ENCODE measurements at places on chromosomes 1 and 21. TPM values are rescaled to one million over a fixed set of nuclear protein-coding genes. Genes with fewer than 3 reads are reported as not detected.

Gene FAM151A
- not detected for total RNA-seq

Gene LCK
- 294 TPM for total RNA-seq

Gene SLC44A3
- not detected for total RNA-seq

Gene TFF2
- not detected for total RNA-seq

Gene ITLN1
- not detected for total RNA-seq

Gene RAVER2
- total RNA-seq = 6.9 TPM

Gene LCA5L
- total RNA-seq = 0.63 TPM

Gene NFASC
- total RNA-seq = 0.08 TPM

Gene IRF6
- 0.86 TPM for total RNA-seq

Gene PTPN14
- 0.93 TPM for total RNA-seq

Gene FABP3
- total RNA-seq = not detected

Gene FMOD
- total RNA-seq = 2.2 TPM

Gene ATF6
- 20.3 TPM for total RNA-seq

Gene TNFAIP8L2
- 25.7 TPM for total RNA-seq

Gene KRTAP7-1
- not detected for total RNA-seq

Gene CHRNB2
- 0.06 TPM for total RNA-seq

Gene EXOC8
- total RNA-seq = 13.6 TPM

Gene SH2D5
- 0.34 TPM for total RNA-seq

Gene PNRC2
- 132 TPM for total RNA-seq

Gene FCRL2
- total RNA-seq = not detected

Gene GSTM5
- not detected for total RNA-seq

Gene TMPRSS15
- not detected for total RNA-seq

Gene KIRREL1
- 0.08 TPM for total RNA-seq

Gene SH2D2A
- total RNA-seq = 237 TPM

Gene DNTTIP2
- total RNA-seq = 107 TPM

Gene TMEM222
- 47.3 TPM for total RNA-seq

Gene ZBTB8A
- total RNA-seq = 0.27 TPM

Gene PRAMEF12
- total RNA-seq = not detected

Gene PLPPR4
- not detected for total RNA-seq

Gene EIF2D
- 100 TPM for total RNA-seq

Gene BARHL2
- not detected for total RNA-seq

Gene RIMS3
- 1.4 TPM for total RNA-seq

Gene TMEM54
- total RNA-seq = 3.2 TPM

Gene SAMSN1
- total RNA-seq = 92.3 TPM

Gene EDARADD
- 16.3 TPM for total RNA-seq

Gene CYP4A11
- not detected for total RNA-seq

Gene LYPD8
- total RNA-seq = not detected

Gene NPR1
- not detected for total RNA-seq

Gene TCP10L
- total RNA-seq = not detected

Gene HP1BP3
- total RNA-seq = 161 TPM

Gene LRRC41
- total RNA-seq = 37.2 TPM

Gene KDF1
- total RNA-seq = 0.15 TPM

Gene MCOLN3
- total RNA-seq = 0.46 TPM

Gene TCEA3
- 1.1 TPM for total RNA-seq

Gene PTPRC
- 317 TPM for total RNA-seq

Gene TNNI3K
- not detected for total RNA-seq

Gene DRAM2
- 27.8 TPM for total RNA-seq

Gene CRP
- not detected for total RNA-seq

Gene PLD5
- not detected for total RNA-seq

Gene ERICH3
- not detected for total RNA-seq

Gene FMO3
- not detected for total RNA-seq

Gene CCNL2
- total RNA-seq = 110 TPM

Gene OR6K3
- not detected for total RNA-seq

Gene BMP8A
- 0.13 TPM for total RNA-seq

Gene VANGL2
- total RNA-seq = 0.04 TPM

Gene VAV3
- total RNA-seq = 5.2 TPM
